ENCODE measurements at places on chromosomes 1 and 21.
A peak's percentile ranks its signal among the peaks of the same experiment; 100 is the strongest.

- peak overlapping the region; percentile 3 for H3K27ac ChIP-seq
- no peaks in the 10 kb centered on the region for H3K27me3 ChIP-seq
- H3K4me1 ChIP-seq = peaks cover 40% of the 10 kb centered on the region
- H3K36me3 ChIP-seq = peaks cover 2% of the 10 kb centered on the region
- DNase-seq = no peak
Measured at GRCh38 chr1:91529856-91530255, 29.2 kb downstream of the CDC7 start.

DNA sequence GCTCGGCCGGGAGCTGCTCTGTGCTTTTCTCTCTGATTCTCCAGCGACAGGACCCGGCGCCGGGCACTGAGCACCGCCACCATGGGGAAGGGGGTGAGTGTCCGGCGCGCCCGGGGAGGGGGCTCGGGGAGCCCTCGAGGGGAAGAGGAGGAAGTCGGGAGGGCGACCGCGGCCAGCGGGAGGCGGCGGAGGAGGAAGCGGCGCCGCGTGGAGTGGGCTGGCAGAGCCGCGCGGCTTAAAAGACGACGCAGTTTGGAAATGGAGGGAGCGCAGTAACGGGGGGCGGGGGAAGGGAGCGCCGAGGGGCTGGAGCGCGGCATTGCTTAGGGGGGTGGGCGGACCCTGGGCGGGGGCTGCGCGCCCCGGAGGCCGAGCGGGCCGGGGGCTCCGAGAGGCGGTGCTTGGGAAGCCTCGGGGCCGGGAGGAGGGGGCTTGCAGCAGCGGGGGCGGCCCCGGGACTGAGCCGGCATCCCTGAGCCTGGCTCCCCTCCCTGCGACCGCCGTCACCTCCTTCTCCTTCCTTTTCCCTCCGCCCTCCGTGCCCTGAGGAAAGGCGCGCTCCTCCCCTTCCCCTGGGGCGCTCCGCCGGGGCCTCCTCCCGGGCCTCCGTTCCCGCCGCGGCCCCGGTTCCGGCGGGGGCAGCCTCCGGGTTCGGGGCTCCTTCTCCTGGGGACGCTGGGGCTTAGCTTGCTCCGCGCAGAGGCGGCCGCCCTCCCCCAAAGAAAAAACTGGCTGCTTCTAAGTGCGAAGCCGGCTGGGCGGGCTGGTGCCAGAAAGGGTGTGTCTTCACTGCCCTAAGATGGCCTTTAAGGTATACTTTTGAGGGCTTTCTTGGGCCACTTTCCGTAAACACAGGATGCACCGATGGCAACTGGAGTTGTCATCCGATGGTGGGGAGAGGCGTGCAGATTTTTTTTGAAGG lies 648 bp downstream of the ATP1A1 start:
- peak; percentile 59 for DNase-seq
- peaks cover 46% of the 10 kb centered on the region for H3K4me1 ChIP-seq
- H3K27ac ChIP-seq = peak overlapping the region; percentile 98
- peak overlapping the region; percentile 93 for H3K4me3 ChIP-seq
- no peaks in the 10 kb centered on the region for H3K27me3 ChIP-seq
- H3K36me3 ChIP-seq = peaks cover 35% of the 10 kb centered on the region

GRCh38 chr1:208202333-208202995 lies 41.7 kb downstream of the PLXNA2 start:
- no peak for DNase-seq
- H3K36me3 ChIP-seq = no peaks in the 10 kb centered on the region
- H3K4me3 ChIP-seq = no peak overlapping the region
- H3K27ac ChIP-seq = no peak overlapping the region
- no peaks in the 10 kb centered on the region for H3K4me1 ChIP-seq
- H3K27me3 ChIP-seq = no peaks in the 10 kb centered on the region

DNA sequence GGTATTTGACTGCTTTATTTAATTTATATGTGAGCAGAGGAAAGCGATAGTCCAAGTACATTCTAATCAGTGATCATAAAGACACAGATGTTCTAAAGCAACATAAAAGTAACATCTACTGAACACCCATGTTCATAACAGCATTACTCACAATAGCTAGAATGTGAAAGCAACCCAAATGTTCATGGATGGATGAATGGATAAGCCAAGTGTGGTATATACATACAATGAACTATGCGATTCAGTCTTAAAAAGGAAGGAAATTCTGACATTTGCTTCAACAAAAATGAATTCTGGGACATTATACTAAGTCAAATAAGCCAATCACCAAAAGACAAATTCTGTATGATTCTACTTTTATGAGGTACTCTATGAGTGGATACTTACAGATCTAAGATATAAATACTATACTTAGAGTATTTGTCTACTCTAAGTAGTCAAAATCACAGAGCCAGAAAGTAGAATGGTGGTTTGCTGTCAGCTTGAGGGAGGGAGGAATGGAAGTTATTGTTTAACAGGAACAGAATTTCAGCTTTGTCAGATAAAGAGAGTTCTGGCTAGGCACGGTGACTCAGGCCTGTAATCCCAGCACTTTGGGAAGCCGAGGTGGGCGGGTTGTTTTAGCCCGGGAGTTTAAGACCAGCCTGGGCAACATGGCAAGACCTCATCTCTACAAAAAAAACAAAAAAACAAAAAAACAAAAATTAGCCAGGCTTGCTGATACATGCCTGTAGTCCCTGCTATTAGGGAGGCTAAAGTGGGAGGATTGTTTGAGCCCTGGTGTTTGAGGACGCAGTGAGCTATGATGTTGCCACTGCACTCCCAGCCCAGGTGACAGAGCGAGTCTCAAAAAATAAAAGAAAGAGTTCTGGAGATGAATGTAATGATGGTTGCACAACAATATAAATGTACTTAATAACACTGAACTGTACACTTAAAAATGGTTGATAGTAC lies 79.7 kb upstream of the ARHGAP29 start:
- peaks cover 33% of the 10 kb centered on the region for H3K27me3 ChIP-seq
- no peak overlapping the region for H3K27ac ChIP-seq
- H3K36me3 ChIP-seq = no peaks in the 10 kb centered on the region

- peaks cover 3% of the 10 kb centered on the region for H3K36me3 ChIP-seq
- DNase-seq = no peak
- H3K4me1 ChIP-seq = peaks cover 46% of the 10 kb centered on the region
Measured at GRCh38 chr1:209748620-209749019, 7.2 kb upstream of the TRAF3IP3 start.

- peaks cover 18% of the 10 kb centered on the region for H3K27me3 ChIP-seq
- H3K27ac ChIP-seq = no peak overlapping the region
- no peak for DNase-seq
- no peaks in the 10 kb centered on the region for H3K4me1 ChIP-seq
- H3K36me3 ChIP-seq = no peaks in the 10 kb centered on the region
Measured at GRCh38 chr1:33234588-33234990, 21.7 kb upstream of the ZNF362 start.

- H3K27ac ChIP-seq = no peak overlapping the region
- DNase-seq = no peak
- H3K27me3 ChIP-seq = no peaks in the 10 kb centered on the region
- H3K4me3 ChIP-seq = no peak overlapping the region
- no peaks in the 10 kb centered on the region for H3K36me3 ChIP-seq
- H3K4me1 ChIP-seq = no peaks in the 10 kb centered on the region
Measured at GRCh38 chr1:67394548-67394947, 35.7 kb downstream of the SERBP1 start.

DNA sequence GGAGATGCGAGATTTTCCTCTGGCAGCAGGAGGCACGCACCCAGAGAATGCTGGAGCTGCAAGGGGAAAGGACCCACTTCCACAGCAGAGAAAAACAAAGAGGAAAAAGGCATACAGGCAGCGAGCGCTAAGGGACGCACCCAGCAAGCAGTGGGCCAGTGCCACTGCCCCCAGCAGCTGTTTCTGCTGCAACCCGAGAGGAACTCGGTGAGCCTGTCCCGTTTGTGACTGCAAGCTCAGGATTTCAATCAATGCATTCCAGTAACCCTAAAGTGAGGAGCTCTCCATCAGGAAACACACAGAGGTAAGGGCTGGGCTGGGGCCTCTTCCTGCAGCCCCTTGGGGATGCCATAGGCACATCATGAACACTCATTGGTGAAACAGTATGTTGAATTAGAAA lies 58.7 kb downstream of the ACP6 start:
- H3K4me1 ChIP-seq = no peaks in the 10 kb centered on the region

DNA sequence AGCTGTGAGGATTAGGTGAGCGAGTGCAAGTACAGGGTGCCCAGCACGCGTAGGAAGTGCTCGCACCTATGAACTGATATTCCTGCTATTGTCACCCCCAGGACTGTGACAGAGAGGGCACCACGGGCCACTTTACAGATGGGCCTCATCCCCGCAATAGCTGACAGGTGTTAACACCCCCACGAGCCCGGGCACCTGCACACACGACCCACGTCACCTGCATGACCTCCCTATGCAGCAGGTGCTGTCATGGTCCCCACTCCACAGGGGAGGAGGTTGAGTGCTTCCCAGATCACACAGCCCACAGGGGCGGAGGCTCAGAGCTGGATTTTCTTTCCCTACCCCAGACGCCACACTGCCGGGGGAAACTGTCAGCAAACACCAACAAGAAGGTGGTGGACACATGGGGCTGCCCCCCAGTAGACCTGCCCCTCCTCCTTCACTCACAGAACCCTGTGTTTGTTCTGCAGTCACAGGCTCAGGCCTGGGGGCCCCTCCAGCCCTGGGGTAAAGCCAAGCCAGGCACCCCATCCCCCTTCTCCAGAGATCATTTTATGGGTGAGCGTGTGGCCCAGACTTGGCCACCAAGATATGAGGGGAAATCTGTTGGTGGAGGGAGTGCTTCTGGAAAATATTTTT lies 465.5 kb downstream of the MATN1 start:
- no peaks in the 10 kb centered on the region for H3K4me1 ChIP-seq
- no peak overlapping the region for H3K4me3 ChIP-seq
- H3K27ac ChIP-seq = no peak overlapping the region
- H3K27me3 ChIP-seq = peaks cover 43% of the 10 kb centered on the region
- no peaks in the 10 kb centered on the region for H3K36me3 ChIP-seq

DNA sequence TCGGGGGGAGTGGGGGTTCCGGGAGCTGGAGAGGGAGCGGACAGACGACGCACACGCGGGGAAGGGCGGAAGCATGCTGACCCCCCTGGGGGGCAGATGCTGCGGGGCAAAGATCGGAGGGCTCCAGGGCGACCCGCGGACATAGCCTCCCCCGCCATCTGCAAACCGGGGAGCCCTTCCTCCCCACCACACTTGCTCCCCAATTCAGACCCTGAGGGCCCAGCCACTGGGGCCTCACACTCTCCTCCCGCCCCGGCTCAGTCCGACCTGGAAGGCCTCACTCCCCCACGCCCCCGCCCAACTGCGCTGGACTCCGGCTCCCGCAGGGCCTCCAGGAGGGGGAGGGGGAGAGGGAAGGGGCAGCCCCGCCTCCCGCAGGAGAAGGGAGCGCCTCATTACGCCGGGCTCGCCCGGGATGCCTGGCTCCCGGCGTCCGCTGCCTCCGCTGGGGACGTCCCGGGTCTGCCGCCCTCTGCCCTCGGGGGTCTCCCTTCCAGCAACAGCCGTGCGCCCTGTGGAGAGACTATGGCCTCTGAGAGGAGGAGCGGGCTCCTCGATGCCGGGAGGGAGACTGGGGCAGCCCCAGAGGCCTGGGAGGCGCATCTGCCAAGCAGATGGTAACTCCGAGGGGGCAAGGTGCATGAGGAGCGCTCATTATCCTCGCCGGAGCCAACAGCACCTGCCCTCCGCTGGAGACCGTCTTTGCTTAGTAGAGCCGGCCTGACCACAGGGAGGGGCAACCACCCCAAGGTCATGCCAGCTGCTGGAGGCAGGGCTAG lies 636 bp upstream of the CAMK2N1 start:
- peaks cover 11% of the 10 kb centered on the region for H3K36me3 ChIP-seq
- peak overlapping the region; percentile 60 for H3K27ac ChIP-seq
- peaks cover 30% of the 10 kb centered on the region for H3K27me3 ChIP-seq
- peaks cover 28% of the 10 kb centered on the region for H3K4me1 ChIP-seq
- peak overlapping the region; percentile 93 for H3K4me3 ChIP-seq
- no peak for DNase-seq

GRCh38 chr1:181632492-181632891 lies 149.2 kb downstream of the CACNA1E start:
- peaks cover 40% of the 10 kb centered on the region for H3K27me3 ChIP-seq
- H3K4me1 ChIP-seq = no peaks in the 10 kb centered on the region
- H3K27ac ChIP-seq = no peak overlapping the region
- H3K4me3 ChIP-seq = no peak overlapping the region
- DNase-seq = no peak

DNA sequence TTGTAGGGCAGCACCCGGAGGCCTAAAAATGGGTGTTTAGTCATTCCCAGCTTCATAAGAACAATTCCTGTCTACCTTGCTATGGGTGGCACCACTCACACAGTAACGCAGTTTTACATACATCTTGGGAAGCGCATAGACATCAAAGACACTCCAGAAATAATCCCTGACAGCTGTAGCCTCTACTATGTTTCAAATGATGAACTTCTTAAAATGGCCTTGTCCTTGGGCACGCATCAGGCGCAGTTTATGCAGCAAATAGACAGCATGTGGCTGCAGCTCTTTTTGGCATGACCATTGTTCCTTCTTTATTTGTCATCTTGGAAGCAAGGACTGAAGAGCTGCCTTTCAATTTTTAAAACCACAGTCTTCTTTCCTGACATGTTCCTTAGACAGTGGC lies 77.6 kb upstream of the CACYBP start:
- no peaks in the 10 kb centered on the region for H3K27me3 ChIP-seq
- no peak overlapping the region for H3K27ac ChIP-seq
- DNase-seq = no peak
- peaks cover 2% of the 10 kb centered on the region for H3K36me3 ChIP-seq

DNA sequence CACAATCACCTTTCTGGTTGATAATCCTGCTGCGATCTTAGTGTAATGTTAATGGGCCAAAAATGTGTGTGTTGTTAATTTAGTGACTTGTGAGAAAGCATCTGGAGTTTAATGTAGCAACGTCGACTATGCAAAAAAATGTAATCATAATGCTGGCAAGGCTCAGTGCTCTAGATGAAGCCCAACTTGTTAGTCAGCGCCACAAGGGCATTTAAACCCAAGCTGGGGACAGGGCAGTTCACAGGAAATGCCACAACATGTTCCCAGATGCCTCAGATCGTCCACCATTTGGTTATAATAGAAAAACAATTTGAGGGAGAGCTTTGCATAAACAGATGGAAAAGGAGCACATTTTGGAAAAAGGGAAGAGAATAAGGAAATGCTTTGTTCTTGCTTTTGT lies 585.4 kb upstream of the PLXNA2 start:
- no peaks in the 10 kb centered on the region for H3K4me1 ChIP-seq
- H3K36me3 ChIP-seq = no peaks in the 10 kb centered on the region
- no peak for DNase-seq
- no peak overlapping the region for H3K27ac ChIP-seq
- H3K27me3 ChIP-seq = peaks cover 8% of the 10 kb centered on the region

GRCh38 chr1:200336901-200337391 lies 72.9 kb downstream of the ZNF281 start:
- no peaks in the 10 kb centered on the region for H3K27me3 ChIP-seq
- no peaks in the 10 kb centered on the region for H3K4me1 ChIP-seq
- H3K4me3 ChIP-seq = no peak overlapping the region
- no peaks in the 10 kb centered on the region for H3K36me3 ChIP-seq

- H3K4me1 ChIP-seq = peaks cover 17% of the 10 kb centered on the region
- H3K27ac ChIP-seq = peak overlapping the region; percentile 58
- H3K4me3 ChIP-seq = no peak overlapping the region
- no peak for DNase-seq
Measured at GRCh38 chr1:207766569-207766968, 14.7 kb downstream of the CD46 start.

DNA sequence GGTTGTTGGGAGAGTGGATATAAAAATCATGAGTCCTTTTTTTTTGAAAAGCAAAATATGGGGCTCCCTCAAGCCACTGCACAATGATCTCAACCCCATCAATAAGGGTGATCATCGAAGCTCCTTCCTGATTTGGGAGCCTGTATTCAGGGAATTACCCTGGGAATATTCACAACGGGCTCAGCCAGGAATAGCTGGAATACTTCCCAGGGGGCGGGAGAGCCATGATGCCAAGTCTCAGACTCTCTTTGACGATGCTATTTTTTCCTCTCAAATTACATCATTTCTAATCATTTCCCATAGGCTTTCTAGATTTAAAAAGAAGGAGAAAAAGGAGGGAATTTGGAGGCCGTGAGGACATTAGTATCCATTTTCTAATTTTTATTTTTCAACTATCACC lies 18.4 kb downstream of the OLIG1 start:
- H3K27ac ChIP-seq = no peak overlapping the region
- DNase-seq = no peak

Measured in central memory CD8-positive, alpha-beta T cell (primary cell).